ENCODE measurements at places on chromosomes 11 and 22. TPM values are rescaled to one million over a fixed set of nuclear protein-coding genes. Genes with fewer than 3 reads are reported as not detected.

DNA sequence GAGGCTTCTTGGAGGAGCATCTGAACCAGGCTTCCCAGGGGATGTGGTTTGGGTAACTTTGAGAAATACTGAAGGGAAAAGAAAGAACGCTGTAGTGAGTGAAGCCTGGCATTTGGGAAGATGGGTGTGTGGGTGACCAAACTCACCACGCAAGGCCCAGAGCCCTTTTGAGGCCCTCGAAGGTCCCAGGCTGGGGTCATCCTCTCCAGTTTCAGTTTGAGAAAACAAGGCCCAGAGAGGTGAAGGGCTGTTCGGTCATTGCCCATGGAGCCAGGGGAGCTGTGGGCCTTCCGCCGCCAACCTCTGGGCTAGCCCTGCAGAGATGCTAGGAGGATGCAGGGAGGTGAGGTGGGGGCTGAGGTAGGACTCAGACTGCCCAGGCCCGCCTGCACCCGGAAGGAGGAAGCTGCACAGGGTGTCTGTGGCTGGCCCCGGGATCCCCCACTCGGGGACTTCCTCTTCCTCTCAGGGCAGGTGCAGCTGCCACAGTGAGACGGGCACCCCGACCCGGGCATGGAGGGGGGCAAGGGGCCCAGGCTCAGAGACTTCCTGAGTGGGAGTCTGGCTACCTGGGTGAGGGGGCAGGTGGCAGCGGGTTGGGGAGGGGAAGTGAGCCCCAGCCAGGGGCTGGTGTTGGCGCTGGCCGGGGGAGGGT is at the start of gene CCDC88B:
Gene CCDC88B, plus strand, starts transcription at position 451 of the 655 bp plus-strand sequence. Its CDS starts 63 bp downstream, at position 514.
- H3K27ac ChIP-seq = no peak within 1 kb of the TSS
- peaks cover 2% of the 10 kb centered on the region for H3K4me1 ChIP-seq
- H3K4me3 ChIP-seq = no peak within 1 kb of the TSS
- no peak for DNase-seq
- no peaks in the 10 kb centered on the region for H3K27me3 ChIP-seq
- no peaks in the 10 kb centered on the region for H3K36me3 ChIP-seq

GRCh38 chr11:132814410-132814809 is 717.9 kb downstream of the OPCML start:
- no peak for DNase-seq
- no peaks in the 10 kb centered on the region for H3K36me3 ChIP-seq
- H3K4me1 ChIP-seq = no peaks in the 10 kb centered on the region
- no peak overlapping the region for H3K4me3 ChIP-seq

DNA sequence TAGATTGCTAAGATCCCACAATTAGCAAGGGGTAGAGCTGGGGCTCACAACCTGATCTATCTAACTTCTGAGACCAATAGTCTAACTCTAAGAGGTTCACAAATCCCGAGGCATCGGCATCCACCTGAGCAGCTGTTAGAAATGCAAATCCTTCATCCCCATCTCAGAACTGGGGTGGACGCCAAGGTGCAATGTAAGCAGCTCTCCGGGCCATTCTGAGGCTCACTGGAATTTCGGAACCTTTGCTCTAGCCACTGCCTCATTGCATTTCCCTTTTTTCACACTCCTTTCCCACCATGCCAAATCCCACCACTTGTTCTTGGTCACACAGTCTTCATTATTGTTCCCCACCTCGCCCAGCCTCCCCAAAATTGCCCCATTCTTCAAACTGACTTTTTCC is 29.8 kb downstream of the MAML2 start:
- peak; percentile 82 for DNase-seq
- no peaks in the 10 kb centered on the region for H3K27me3 ChIP-seq
- H3K4me3 ChIP-seq = no peak overlapping the region
- H3K27ac ChIP-seq = peak overlapping the region; percentile 85
- peaks cover 73% of the 10 kb centered on the region for H3K4me1 ChIP-seq

GRCh38 chr11:68525336-68525735 is 64.8 kb downstream of the PPP6R3 start:
- peaks cover 19% of the 10 kb centered on the region for H3K36me3 ChIP-seq
- no peaks in the 10 kb centered on the region for H3K27me3 ChIP-seq
- peak overlapping the region; percentile 50 for H3K27ac ChIP-seq
- no peak overlapping the region for H3K4me3 ChIP-seq
- no peak for DNase-seq

GRCh38 chr11:13311570-13311969 is 34.0 kb downstream of the BMAL1 start:
- no peaks in the 10 kb centered on the region for H3K36me3 ChIP-seq
- no peak for DNase-seq
- H3K4me3 ChIP-seq = no peak overlapping the region
- H3K4me1 ChIP-seq = peaks cover 38% of the 10 kb centered on the region
- H3K27me3 ChIP-seq = no peaks in the 10 kb centered on the region

DNA sequence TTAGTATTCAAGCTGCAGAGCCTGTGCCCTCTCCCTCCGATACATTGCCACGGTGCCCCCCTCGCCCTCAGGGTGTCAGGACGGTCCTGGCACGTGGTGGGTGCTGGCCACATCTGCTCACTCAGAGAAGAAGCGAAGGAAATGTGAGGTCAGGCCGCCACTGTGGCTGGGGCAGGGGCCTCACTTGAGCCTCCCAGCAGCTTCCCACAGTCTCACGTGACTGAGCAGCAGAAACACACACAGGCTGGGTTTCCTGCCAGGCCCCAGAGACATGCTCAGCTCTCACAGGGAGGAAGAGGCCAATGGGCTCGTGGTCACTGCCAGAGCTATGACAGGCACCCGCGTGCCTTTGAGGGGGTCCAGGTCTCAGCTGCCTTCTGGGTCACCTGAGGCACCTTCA is 37.9 kb upstream of the PRR5 start:
- peak overlapping the region; percentile 38 for H3K27ac ChIP-seq
- no peaks in the 10 kb centered on the region for H3K27me3 ChIP-seq
- no peaks in the 10 kb centered on the region for H3K36me3 ChIP-seq
- peak; percentile 53 for DNase-seq
- peaks cover 9% of the 10 kb centered on the region for H3K4me1 ChIP-seq

- H3K27ac ChIP-seq = peak overlapping the region; percentile 64
- H3K36me3 ChIP-seq = no peaks in the 10 kb centered on the region
- no peak for DNase-seq
- peaks cover 34% of the 10 kb centered on the region for H3K4me1 ChIP-seq
- no peaks in the 10 kb centered on the region for H3K27me3 ChIP-seq
- no peak overlapping the region for H3K4me3 ChIP-seq
These were observed 13.4 kb downstream of the TMEM184B start for GRCh38 chr22:38259370-38259769.

- H3K36me3 ChIP-seq = no peaks in the 10 kb centered on the region
- no peak overlapping the region for H3K27ac ChIP-seq
- no peaks in the 10 kb centered on the region for H3K27me3 ChIP-seq
- H3K4me1 ChIP-seq = no peaks in the 10 kb centered on the region
- DNase-seq = no peak
These were observed 19.2 kb downstream of the FAM168A start for GRCh38 chr11:73578592-73579185.

- H3K27me3 ChIP-seq = no peaks in the 10 kb centered on the region
- no peaks in the 10 kb centered on the region for H3K36me3 ChIP-seq
- H3K4me3 ChIP-seq = no peak overlapping the region
- no peaks in the 10 kb centered on the region for H3K4me1 ChIP-seq
- no peak for DNase-seq
- no peak overlapping the region for H3K27ac ChIP-seq
These were observed 55.6 kb upstream of the RRM1 start for GRCh38 chr11:4039011-4039410.

DNA sequence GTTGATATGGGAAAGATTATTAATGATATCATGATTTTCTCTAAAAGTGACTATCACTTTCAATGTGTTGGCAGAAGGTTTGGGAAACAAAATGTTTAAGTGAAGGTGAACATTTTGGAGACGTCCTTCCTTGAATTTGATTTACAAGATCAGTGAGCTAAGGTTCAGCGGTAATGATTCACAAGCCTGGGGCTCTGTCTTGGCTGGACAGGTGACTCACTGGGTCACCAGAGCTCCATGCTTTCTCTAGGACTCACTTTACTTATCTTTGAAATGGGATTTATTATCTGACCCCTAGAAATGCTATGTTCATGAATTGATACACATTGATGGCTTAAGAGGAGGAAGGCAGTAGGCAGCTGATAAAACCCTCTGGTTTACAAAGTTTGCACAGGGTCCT is 437.5 kb downstream of the NTM start:
- H3K4me3 ChIP-seq = no peak overlapping the region
- DNase-seq = no peak
- H3K27ac ChIP-seq = no peak overlapping the region
- H3K36me3 ChIP-seq = no peaks in the 10 kb centered on the region
- H3K27me3 ChIP-seq = no peaks in the 10 kb centered on the region
- H3K4me1 ChIP-seq = no peaks in the 10 kb centered on the region

DNA sequence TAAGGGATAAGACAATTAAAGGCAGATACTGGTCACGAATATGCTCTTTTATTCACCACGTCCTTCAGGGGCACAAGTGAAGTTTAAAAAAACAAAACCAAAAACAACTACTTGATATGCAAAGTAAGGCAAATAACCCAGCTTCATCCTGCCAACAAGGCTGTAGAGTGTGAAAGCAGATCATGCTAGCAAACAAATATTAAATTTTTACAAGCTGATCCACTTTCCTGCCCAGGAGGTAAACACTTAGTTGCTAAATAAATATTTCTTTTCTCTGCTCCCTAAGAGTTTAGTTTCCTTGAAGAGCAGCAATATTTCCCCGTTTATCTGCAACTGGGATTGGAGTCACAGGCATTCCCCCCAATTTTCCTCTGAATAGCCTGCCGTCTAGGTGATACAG is 300.2 kb downstream of the LARGE1 start:
- DNase-seq = no peak
- H3K36me3 ChIP-seq = no peaks in the 10 kb centered on the region
- no peak overlapping the region for H3K27ac ChIP-seq
- H3K4me3 ChIP-seq = no peak overlapping the region

- no peak for DNase-seq
- no peaks in the 10 kb centered on the region for H3K27me3 ChIP-seq
- H3K4me1 ChIP-seq = peaks cover 26% of the 10 kb centered on the region
- no peaks in the 10 kb centered on the region for H3K36me3 ChIP-seq
- H3K4me3 ChIP-seq = no peak overlapping the region
- no peak overlapping the region for H3K27ac ChIP-seq
These were observed 183.0 kb downstream of the CEP164 start for GRCh38 chr11:117510646-117511045.

DNA sequence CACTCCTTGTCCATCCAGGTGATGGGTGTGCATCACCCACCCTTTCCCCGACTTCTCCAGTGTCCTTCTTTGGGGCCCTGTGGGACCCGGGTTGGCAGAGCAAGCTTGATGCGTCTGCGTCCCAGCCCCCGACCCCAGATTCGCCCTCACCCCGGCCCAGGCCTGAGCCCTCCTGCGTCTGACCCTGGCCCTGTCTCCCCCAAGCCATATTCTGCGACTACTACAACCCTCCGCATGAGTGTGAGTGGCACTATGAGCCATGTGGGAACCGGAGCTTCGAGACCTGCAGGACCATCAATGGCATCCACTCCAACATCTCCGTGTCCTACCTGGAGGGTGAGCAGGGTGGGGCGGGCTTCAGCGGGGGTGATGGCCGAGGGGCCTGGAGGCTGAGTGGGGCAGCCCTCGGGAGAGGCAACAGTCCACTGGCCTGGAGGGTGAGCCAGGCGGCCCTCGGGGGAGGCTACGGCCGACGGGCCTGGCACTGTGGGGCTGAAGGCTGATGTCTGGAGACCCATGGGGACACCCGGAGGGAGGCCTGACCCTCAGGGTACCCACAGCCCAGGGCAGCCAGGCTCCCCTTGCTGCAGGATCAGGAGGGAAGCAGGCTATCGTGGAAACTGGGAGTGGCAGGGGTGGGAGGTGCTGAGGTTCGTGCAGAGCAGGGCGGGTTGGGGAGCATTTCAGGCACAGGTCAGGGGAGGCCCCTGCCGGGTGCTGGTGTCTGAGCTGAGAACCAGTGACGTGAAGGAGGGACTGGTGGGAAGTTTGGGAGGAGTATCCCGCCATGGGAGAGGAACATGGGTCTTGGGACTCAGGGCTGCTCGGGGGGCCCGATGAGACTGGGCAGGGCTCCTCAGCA is 15.3 kb downstream of the MUC2 start:
- H3K4me1 ChIP-seq = no peaks in the 10 kb centered on the region
- no peak for DNase-seq
- H3K27me3 ChIP-seq = no peaks in the 10 kb centered on the region
- H3K36me3 ChIP-seq = no peaks in the 10 kb centered on the region

GRCh38 chr22:42841444-42841843 is 15.6 kb downstream of the ARFGAP3 start:
- no peak for DNase-seq
- H3K4me3 ChIP-seq = no peak overlapping the region
- H3K4me1 ChIP-seq = peaks cover 17% of the 10 kb centered on the region
- no peaks in the 10 kb centered on the region for H3K27me3 ChIP-seq
- no peak overlapping the region for H3K27ac ChIP-seq

DNA sequence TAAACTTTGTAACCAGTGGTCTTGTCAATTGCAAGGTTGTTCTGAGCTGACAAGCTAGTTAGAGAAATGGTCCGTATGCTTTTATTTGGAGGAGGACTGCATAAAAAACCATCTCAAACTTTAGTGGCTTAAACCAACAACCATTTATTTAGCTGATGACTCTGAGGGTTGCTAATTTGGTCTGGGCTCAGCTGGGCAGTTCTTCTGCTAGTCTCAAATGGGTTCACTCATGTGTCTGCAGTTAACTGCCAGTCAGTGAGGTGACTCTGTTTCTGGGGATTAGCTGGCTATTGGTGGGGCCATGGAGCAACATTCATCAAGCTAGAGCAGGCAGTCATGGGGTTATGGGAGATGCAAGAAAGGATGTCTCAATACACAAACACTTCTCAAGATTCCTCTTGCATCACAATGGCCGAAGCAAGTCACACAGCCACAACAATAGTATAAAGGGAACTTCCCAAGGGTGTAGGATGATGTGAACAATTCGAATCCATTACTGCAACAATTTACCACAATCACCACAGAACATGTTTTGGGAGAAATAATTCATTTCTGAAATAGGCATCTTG is 521.9 kb downstream of the INSC start:
- H3K4me3 ChIP-seq = no peak overlapping the region
- no peak overlapping the region for H3K27ac ChIP-seq
- H3K4me1 ChIP-seq = peaks cover 6% of the 10 kb centered on the region
- no peak for DNase-seq
- H3K36me3 ChIP-seq = no peaks in the 10 kb centered on the region
- H3K27me3 ChIP-seq = no peaks in the 10 kb centered on the region

DNA sequence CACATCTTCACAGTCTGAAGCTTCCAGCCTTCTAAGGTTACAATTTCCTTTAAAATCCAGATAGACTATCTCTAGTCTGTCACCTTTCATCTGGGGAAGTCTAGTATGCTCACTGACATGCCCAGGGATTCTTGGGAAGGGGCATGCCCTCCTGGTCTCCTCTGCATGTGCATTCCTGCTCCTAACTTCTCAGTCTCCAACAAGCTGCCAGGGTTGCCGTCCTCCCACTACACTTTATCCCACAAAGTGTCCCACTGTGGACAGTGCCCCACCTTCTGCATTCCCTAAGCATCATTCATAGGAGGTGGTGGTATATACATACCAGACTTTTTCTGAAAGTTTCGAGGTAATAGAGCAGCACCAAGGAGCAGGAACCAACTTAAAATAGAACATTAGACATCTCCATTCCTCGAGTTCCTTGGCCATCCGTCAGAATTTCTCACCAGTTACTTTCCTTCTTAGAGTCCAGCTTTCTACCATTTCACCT is 28.7 kb downstream of the EIF3F start:
- no peak overlapping the region for H3K27ac ChIP-seq
- DNase-seq = no peak
- no peaks in the 10 kb centered on the region for H3K27me3 ChIP-seq
- no peaks in the 10 kb centered on the region for H3K36me3 ChIP-seq
- no peak overlapping the region for H3K4me3 ChIP-seq

NPAS4 gene
- total RNA-seq = not detected

UCP2 gene
- 57.6 TPM for total RNA-seq

DHCR7 gene
- total RNA-seq = 8.3 TPM

BDNF gene
- 4.7 TPM for total RNA-seq

FGF3 gene
- total RNA-seq = not detected

SCGB1D2 gene
- not detected for total RNA-seq

OOSP3 gene
- total RNA-seq = not detected

AIFM3 gene
- total RNA-seq = 0.11 TPM

ENTHD1 gene
- not detected for total RNA-seq

ELF5 gene
- not detected for total RNA-seq

OR2D2 gene
- 0.54 TPM for total RNA-seq
